NCI-H1694 treated with DMSO at 0.1 percent for 48 hours (cell line): ENCODE measurements at places on chromosomes 1 and 21.

- no peak for DNase-seq
Observed at GRCh38 chr1:31830511-31830910, 14.7 kb upstream of the SPOCD1 start.

GRCh38 chr1:43345120-43345519 is 7.5 kb downstream of the MPL start:
- DNase-seq = no peak

DNA sequence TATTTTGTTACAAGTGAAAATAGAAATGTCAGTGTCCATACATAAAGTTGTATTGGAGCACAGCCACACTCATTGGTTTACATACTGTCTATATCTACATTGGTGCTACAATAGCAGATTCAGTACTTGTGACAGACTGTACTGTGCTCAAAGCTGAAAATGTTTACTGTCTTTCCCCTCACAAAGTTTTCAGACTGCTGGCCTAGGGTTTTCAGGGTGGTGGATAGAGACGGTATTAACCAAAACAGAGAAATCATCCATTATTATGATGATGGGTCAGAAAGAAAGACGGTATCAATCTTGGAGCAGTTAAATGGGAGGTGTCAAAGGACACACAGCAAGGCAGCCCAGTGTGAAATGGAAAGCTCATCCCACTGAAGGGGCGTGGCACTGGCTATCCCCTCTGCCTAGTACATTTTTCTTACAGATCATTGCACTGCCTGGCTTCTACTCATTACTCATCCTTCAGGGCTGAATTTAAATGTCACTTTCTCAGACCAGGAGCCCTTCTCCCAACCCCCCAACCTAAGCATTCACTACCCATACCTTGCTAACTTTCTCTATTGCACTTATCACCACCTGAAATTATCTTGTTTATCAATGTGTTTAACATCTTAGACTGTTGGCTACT is 10.2 kb downstream of the JAK1 start:
- DNase-seq = no peak

DNA sequence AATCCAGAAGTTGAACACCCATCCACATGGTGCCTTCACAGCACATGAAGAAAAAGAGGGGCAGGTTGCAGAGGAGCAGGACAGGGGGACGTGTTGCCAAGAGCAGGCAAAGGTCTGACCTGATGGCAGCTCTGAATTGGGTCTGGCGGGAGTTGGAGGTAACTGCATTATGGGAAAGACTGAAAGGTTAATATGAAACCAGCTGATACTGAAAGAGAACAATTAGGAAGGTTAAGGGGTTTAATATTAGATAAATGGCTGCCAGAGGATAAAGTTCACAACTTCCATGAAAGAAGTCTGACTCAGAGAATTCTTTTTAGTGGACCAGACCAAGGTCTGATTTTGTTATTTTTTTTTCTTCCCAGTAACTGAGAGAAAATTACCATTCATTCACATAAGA is 76.1 kb downstream of the CD58 start:
- no peak for DNase-seq

DNA sequence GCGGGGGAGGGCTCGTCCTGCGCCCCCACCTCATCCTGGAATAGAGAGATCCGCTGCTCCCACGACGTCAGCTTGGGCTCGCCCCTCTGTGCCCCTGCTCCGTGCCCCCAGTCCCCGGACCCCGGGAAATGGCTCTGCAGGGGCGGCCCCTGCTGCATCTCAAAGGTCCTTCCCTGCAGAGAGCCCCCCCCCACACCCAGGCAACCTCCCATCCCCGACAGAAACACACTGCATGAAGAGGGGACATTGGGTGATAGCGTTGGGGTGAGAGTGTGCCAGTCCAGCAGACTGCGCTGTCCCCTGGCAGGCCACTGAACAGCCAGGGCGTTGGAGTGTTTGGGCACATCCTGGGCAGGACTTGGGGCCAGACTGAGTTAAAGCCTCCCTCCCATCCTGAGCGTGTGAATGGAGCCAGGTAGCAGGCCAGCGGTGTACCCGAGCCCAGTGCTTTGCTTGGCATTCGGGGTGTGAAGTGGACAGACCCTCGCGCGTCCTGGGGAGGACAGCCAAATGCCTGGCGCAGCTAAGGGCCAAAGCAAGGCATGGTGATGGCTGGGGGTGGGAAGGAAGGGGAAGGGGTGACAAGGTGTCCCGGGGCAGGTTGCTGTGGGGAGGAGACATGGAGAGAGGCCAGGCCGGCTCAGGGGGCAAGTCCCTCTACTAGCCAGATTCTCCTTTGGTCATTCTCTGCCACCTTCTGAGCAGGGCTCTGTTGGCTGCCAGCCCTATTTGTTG is 633 bp upstream of the ETNK2 start:
- DNase-seq = no peak
